ENCODE measurements at places on chromosomes 7 and 10.

DNA sequence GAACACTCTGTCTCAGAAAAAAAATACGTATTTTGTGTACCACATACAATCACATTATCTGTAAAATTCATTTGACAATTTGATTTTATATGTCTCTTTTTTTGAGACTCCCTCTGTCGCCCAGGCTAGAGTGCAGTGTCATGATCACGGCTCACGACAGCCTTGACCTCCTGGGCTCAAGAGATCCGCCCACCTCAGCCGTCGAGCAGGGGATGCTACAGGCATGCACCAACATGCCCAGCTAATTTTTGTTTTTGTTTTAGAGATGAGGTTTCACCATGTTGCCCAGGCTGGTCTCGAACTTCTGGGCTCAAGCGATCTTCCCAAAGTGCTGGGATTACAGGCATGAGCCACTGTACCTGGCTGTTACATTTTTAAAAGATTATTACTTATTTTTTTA is 11.6 kb upstream of the BAZ1B start:
- no peaks in the 10 kb centered on the region for H3K4me1 ChIP-seq
- no peak overlapping the region for H3K4me3 ChIP-seq
- peaks cover 26% of the 10 kb centered on the region for H3K36me3 ChIP-seq
- H3K27me3 ChIP-seq: no peaks in the 10 kb centered on the region
- H3K27ac ChIP-seq: no peak overlapping the region
- no peak for DNase-seq

GRCh38 chr7:8363407-8364015 is 69.9 kb upstream of the NXPH1 start:
- no peaks in the 10 kb centered on the region for H3K4me1 ChIP-seq
- no peaks in the 10 kb centered on the region for H3K36me3 ChIP-seq
- no peak overlapping the region for H3K4me3 ChIP-seq
- H3K27ac ChIP-seq: no peak overlapping the region
- no peak for DNase-seq

DNA sequence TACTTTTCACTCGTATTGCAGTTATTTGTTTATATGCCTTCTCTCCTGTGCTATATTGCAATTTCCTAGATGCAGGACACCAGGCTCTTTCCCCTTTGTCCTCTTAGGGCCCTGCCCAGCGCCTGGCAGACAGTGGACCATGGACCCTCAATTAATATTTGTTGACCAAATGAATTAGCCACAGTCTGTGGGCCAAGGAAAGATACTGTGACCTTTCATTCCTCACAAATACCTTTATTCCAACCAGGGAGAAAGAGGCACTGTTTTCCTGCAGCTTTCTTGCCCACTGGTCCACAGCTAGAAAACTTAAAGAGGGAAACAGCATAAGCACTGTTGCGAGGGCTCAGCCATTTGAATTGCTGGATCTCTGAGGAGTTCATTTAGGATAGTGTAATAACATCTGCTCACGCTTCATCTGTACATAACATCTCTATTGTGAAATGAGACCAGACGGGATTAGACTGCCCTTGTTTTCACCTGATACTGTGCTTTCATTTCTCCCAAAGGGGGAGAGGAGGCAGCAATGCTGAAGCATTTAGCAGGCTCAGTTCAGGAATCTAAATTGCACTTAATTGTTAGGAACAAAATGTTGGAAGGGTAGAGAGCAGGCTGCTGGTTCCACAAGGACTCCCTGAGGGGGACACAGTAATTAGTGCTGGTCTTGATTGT is 46.7 kb downstream of the TNS3 start:
- H3K4me1 ChIP-seq: no peaks in the 10 kb centered on the region
- H3K27ac ChIP-seq: no peak overlapping the region
- no peaks in the 10 kb centered on the region for H3K36me3 ChIP-seq
- peaks cover 52% of the 10 kb centered on the region for H3K27me3 ChIP-seq

DNA sequence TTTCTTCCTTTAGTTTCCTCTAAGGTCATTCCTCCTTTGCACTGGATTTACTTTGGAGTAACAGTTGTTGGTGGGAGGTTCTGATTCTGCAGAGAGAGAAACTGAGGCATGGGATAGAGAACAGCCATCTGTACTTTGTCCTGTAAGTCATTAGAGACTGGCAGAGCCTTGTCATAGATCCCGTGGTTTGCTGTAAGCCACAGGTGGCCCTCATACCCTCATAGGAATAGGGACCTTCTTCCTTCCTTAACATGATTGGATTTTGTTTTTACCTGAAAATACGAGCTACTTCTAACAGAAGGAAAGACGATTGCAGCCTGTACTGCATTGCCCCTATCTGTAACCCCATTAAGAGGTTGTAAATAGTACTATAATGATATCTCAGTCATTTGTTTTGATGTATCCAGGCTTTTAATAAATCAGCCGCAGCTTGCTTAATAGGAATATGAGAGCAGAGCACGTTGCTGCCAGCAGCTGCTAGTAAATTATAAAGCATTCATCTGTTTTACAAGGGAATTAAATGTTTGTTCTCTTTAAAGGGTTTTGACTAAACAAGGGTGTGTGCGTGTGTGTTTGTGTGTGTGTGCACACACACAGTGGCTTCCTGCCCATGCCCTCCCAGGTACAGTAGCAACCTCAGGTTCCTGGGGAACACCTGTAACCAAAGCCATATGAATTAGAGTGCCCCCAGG is 249.8 kb downstream of the AUTS2 start:
- H3K27ac ChIP-seq: no peak overlapping the region
- no peaks in the 10 kb centered on the region for H3K27me3 ChIP-seq
- H3K4me3 ChIP-seq: no peak overlapping the region
- peaks cover 9% of the 10 kb centered on the region for H3K4me1 ChIP-seq
- no peaks in the 10 kb centered on the region for H3K36me3 ChIP-seq

All from A673 (cell line).